NCI-H446 treated with DMSO at 0.1 percent for 48 hours (cell line): ENCODE measurements at places on chromosomes 5 and 9.
A peak's percentile ranks its signal among the peaks of the same experiment; 100 is the strongest.

DNA sequence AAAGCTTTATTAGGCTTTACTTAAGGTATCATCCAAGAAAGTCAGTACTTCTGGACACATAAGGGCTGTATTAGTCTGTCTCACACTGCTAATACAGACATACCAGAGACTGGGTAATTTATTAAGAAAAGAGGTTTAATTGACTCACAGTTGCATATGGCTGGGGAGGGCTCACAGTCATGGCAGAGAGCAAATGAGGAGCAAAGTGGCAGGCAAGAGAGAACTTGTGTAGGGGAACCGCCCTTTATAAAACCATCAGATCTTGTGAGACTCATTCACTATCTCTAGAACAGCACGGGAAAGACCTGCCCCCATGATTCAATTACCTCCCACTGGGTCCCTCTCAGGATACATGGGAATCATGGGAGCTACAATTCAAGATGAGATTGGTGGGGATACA is 49.2 kb upstream of the SLC44A1 start:
- DNase-seq = no peak

DNA sequence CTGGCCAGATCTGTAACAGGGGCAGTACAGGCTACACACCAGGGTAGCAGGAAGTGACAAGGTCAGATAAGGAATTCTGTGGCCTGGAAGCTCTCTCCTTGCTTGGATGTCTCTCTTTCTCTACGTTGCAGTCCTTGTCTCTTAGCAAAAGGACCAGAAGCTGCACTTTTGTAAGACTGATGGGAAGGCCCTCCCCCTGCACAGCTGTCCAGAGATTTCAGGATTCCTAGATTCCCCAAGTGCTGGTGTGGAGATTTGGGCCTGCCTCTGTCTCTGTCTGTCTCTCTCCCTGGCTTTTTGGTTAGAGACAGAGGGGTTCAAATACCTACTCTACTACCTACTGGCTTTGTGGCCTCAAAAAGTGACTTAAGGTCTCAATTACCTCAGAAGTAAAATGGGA is 10.0 kb upstream of the CNTFR start:
- no peak for DNase-seq

DNA sequence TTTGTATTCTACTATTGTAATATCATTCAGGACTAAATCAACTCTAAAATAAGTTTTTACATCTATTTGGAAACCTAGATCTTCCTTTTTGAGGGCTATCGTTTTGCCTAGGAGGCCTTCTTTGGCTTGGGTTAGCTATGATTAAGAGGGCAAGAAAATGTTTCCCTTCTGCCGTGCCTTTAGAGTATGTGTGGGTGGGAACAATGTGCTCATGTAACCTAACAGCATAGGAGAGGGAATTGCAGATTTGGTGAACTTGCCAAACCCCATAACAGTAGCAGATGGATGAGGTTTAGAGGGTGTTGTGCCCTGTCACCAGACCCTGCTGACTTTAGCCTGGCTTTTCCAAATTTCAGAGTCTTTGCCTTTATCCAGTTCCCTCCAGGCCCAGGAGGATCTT is 339.0 kb downstream of the ADGRV1 start:
- peak; percentile 48 for DNase-seq

DNA sequence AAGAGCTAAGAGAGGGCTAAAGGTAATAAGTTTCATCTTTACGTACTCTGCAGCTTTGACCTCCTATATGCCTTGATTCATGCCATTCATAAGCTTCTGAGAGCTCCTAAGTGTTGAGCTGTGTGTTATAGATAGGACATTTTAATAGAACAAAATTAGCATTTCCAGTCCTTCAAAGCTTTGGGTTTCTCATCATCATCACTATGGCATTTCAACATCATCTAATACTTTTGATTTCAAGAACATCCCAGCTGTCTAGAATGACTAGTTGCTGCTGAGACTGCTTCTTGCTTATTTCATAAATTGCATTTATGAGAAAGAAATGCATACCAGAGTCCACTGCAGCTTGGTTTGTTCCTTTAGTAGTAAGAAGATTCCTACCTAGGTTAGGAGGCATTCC is 201.7 kb downstream of the SGCD start:
- DNase-seq = no peak

- DNase-seq = no peak
Measured at GRCh38 chr9:69168709-69169217, 5.3 kb upstream of the TJP2 start.

DNA sequence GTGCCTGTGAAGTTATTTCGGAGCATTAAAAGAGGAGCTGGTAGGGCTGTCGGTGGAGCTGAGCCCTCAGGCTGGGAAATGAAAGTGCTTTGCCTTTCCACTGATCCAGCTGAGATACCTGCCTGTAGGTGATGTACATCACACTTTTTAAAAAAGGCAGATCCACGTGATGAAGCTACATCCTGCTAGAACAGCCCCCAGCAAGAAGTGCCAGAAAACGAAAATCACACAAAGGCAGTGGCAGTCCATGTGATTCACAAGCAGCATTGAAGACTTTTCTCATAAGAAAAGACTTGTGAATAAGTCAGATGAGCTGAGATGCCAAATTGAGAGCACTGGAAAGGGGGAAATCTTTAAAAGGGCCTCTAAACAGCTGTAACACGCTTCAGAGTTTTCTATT is 765.1 kb downstream of the PTPRD start:
- no peak for DNase-seq

GRCh38 chr9:16870596-16871335 is at the start of gene BNC2:
BNC2 (minus strand) TSS chr9:16870670; CDS start chr9:16870648, 22 bp downstream.
- no peak for DNase-seq

GRCh38 chr5:132867046-132867451 is 607 bp downstream of the UQCRQ start:
- DNase-seq = no peak

DNA sequence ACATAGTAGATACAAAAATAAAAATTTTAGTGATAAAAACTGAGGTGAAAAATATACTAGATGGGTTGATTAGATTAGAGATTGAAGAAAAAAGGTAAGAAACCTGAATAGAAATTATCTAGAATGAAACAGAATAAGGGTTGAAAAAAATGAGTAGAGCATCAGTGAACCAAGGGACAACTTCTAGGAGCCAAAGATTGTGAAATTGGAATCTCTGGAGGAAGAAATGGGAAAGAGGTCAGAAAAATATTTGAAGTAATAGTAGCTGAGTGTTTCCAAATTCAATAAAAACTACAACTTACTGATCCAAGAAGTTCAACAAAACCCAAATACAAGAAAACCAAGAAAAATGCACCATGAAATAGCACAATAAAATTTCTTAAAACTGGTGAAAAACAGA is 116.6 kb upstream of the STARD4 start:
- DNase-seq = no peak

DNA sequence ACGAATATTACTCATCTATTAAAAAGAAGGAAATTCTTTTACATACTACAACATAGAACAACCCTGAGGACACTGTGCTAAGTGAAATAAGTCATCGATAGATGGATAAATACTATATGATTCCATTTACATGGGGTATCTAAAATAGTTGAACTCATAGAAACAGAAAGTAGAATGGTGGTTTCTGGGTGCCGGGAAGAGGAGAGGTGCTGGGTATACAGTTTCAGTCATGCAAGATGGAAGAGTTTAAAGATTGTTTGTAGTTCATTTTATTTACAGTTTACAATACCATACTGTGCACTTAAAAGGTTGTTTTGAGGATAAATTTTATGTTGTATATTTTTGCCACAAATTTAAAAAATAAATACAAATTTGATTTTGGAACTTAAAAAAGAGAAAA is 267.5 kb upstream of the ITGA1 start:
- no peak for DNase-seq

DNA sequence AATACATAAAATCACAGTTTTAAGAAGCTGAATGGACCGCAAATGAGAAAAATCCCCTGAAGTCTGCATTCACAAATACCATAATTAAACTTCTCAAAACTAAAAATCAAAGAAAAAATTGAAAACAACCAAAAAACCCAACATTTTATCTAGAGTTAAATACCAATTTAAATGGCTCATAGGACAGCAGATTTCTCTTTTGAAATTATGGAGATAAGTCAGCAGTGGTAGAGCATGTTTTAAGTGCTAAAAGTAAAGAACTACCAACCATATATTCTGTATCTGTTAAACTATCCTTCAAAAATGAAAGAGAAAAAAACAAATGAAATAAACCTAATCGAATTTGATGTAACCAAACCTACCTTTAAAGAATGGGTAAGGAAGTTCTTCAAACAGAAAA is 862.8 kb downstream of the TAF11L14 start:
- DNase-seq = no peak

DNA sequence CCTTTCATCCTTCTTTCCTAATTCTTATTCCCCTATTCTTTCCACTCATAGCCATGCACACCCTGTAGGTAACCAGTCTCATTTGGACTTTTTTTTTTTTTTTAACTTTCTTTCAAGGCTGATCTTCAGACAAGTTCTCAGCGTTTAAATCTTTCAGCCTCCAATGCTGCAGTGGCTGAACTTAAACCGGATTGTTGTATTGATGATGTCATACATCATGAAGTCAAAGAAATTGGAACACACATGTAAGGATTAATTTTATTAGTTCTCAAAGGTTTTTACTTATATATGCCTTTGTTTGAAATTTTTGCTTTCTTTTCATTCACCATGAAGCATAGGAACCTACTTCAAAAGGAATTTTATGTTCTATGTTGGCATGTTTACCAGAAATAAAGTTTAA is 22.1 kb downstream of the SHLD3 start:
- DNase-seq = no peak

DNA sequence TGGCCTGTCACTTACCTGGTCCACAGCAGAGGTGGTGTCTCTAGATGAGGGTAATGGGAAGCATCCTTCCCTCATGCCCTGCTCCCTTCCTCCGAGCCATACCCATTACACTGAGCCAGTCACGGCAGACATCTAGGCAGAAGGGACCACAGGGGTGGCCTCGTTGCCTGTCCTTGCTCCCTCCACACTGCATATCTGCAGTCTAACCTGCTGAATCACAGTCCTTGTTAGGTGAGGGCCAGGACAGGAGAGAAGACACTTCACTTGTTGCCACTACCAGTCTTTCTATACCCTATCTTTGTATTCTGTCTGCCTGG is 18.4 kb upstream of the SPINK4 start:
- DNase-seq = no peak

DNA sequence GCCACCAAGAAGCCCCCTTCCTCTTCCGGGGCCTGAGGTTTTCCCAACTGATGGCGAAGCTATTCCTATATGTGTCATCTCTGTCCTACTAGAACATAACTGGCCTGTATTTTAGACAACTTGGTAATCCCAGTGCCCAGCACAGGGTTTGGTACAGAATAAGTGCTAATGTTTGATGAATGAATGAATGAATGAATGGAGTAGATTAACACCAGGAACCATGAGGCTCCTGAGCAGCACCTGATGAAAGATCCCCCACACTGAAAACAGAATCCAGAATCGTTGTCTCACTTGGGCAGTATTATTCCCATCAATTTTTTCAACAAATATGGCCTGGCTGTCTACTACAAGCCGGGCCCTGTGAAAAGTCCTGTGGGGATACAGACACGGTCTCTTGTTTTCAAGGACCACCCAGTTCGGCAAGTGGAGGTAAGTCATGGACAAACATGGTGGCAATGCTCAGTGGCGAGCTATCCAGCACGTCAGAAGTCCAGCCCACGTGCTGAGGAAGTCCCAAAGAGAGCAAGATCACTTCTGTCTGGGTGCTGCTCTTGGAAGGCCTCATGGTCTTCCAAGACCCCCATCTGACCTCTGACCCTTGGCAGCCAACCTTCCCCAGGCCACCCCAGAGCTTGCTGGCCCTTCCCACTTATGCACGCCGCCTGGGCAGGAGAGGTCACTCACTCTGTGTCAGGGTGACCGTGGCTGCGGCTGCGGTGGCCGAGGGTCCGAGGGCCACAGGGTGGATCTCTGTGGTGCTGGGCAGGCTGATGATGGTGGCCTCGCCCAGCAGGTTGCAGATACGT is 1.0 kb downstream of the NAIF1 start:
- DNase-seq = no peak

DNA sequence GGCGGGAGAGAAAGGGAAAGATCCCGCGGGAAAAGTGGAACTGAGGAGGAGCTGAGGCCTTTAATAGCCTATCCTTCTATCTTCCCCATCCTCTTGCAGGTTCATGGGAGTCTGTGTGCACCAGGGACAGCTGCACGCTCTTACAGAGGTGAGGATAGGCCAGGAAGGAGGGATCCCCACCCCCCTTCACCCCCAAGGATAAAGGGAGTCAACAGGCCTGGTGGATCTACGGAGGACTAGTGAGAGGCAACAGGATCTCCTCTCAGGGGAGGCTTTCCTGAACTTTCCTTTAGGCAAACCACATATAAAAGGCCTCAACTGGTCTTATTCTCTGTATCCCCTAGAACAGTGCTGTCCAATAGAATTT is 1.1 kb downstream of the TESK1 start:
- DNase-seq = no peak

- DNase-seq = no peak
Measured at GRCh38 chr9:110580850-110581249, 1.3 kb upstream of the SVEP1 start.

GRCh38 chr9:7937761-7938491 is 138.3 kb upstream of the DMAC1 start:
- no peak for DNase-seq

DNA sequence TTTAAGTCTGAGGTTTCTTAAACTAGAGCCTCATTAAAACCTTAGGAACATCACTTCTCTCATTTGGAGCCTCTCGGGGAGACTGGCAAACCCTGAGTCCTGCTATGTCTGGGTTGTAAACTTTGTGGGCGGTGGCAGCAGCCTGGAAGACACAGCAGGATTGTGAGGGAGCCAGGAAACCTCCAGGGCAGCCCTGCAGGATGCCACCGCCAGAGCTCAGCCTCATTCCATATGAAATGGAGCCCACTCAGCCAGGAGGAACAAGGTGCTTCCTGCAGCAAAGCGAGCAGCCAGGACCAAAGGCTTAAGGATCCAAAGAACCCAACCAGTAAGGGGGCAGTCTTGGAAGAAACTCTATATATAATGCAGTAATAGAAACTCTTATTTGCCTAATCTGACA is 37.9 kb upstream of the IDNK start:
- DNase-seq = no peak

- no peak for DNase-seq
Measured at GRCh38 chr9:14186096-14186495, 127.8 kb downstream of the NFIB start.

DNA sequence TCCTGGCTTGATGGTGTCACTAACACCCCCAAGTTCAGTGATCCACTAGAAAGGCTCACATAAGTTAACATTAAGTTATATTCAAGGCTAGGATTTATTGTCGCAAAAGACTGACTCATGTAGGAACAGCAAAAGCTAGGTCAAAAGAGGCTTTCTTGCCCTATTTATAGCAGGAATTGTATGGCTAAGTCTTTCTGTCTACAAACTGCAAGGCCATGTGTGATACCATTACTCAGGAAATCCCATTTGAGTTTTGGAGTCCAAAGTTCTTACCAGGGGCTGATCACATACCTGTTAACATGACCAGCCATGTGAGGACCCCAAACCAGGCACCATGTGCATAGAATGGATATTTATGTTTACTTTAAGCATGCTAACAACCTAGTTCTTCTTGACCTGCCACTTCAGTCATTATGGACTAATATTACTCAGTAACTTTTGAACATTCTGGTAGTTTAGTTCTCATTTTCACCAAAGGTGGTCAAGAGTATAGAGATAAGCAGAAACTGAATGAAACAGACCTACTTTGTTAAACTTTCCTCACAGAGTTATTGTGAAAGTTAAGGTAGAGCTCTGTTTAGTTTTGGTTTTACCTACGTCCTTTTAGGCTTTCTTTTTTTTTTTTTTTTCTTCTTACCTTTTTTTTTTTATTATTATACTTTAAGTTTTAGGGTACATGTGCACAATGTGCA is 281.1 kb downstream of the FER start:
- no peak for DNase-seq

GRCh38 chr5:150119421-150120061 is 33.2 kb upstream of the CSF1R start:
- no peak for DNase-seq
